ENCODE measurements at places on chromosomes 13 and 19.
A peak's percentile ranks its signal among the peaks of the same experiment; 100 is the strongest.

GRCh38 chr13:59423708-59424340 is 739.9 kb downstream of the DIAPH3 start:
- no peak for DNase-seq

- no peak for DNase-seq
These were observed 15.9 kb upstream of the IZUMO2 start for GRCh38 chr19:50178859-50179537.

- no peak for DNase-seq
These were observed 1.5 kb downstream of the RAB20 start for GRCh38 chr13:110559986-110560385.

- no peak for DNase-seq
These were observed 20.9 kb upstream of the C1QTNF9B start for GRCh38 chr13:23918208-23918607.

DNA sequence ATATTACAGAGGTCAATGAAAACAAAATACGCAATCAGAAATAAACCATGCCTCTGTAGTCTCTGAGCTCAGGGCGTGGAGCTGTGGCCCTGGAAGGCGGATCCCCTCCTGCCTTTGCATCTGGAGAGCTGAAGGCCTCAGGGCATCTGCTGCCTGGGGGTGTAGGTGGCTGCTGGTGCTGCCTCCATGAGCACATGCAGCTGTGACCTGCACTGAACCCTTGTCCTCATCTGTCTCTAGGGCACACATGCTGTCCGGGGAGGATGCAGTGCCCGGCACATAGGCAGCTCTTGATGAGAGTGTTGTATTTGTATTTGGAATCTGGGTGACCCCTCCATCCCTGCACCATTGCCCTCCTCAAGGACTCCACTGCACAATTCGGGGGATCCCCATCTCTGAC is 185.7 kb downstream of the TEX29 start:
- DNase-seq: no peak

- DNase-seq: peak; percentile 75
These were observed 958 bp downstream of the CA11 start for GRCh38 chr19:48644839-48645619.

DNA sequence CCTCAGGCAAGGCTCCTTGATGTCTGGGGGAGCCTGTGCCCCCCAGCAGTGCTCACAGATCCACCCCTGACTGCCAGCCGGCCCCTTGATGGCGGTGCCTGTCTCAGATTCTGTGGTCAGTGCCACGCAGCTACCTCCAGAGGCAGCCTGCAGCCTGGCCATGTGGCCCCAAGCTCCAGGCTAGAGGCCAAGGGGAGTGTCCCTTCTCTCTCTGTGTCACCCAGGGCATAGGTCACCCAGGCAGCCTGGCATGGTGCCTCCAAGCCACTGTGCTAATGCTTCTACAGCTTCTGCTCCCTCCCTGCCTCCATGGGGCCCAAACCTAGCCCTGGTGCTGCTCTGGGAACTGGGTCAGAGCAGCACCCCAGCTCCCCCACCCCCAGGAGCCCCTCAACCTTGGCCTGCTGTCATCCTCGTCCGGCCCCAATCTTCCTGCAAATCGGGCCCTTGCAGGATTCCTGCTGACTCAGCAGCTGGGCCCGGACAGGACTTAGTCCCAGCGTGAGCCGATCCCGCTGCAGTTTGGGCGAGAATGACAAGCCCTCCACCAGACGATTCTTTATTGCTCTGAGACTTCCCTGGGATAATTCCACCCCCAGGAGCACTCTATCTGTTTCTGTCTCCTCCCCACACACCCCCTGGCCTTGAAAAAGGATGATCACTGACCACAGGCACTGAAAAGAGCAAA is 2.8 kb upstream of the ARL11 start:
- DNase-seq: no peak

DNA sequence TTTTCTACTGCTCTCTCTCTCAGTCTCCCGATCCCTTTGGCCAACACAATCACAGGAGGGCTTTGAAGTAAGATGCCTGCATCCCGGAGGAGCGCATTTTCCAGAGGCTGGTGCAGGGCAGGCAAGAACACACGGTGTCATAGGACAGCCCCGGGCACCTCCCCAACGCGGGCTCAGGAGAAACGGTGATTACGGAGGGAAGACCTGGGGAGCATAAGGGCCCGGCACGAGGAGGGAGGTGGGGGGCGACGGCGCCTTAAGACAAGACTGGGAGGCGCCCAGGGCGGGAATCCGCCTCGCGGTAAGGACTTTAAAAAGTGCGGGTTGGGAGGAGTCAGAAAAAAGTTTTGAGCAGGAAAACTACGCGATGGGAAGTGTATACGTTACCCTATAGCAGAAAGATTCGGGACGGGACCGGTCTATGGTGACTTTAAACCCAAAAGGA is 18.7 kb upstream of the ZNF888 start:
- no peak for DNase-seq

DNA sequence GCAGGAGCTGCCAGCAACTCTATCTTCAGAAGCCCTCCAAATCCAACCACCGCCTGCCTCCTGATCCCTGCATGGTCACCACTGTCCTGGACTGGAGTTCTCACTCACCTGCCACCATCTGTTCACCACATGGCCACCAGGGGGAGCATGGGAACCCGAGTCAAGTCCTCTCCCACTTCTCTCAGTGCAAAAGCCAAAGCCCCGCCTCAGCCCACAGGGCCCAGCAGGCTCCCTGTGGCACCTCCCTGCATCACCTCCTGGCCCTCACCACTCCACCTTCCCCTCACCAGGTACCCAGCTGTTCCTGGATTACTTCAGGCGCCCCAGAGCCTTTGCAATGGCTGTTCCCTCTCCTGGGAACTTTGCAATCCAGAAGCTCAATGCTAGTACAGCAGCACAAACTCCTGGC is 5.3 kb downstream of the DHPS start:
- DNase-seq: peak; percentile 61

GRCh38 chr13:105541565-105541964 is 993.9 kb downstream of the EFNB2 start:
- no peak for DNase-seq

DNA sequence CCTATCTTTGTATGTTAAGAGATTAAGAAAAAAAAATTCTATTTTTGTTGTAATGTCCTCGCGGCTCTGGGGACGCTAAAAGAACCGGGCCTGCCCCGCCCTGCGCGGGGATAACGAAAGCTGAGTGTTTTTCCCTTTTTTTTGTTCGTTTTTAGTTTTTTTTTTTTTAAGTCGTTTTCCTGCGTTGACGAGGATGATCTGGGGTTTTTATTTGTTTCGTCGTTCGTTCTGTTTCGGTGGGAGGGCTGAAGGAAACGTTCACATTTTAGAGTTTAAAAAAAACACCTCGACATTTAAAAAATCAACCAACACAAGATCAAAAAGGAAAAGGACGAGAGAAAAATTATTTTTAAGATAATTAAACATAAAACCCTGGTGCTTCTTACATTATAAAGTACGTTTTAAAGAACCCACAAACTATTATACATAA is 5.6 kb downstream of the LYL1 start:
- DNase-seq: no peak

GRCh38 chr13:35957241-35957731 is 173.9 kb downstream of the DCLK1 start:
- no peak for DNase-seq

GRCh38 chr13:46747031-46747820 is 49.7 kb downstream of the ESD start:
- no peak for DNase-seq

- no peak for DNase-seq
These were observed 4.9 kb downstream of the CSNK1G2 start for GRCh38 chr19:1945899-1946298.

- no peak for DNase-seq
These were observed 63.0 kb upstream of the FLT1 start for GRCh38 chr13:28557725-28558520.

- DNase-seq: no peak
These were observed 13.6 kb downstream of the CCDC122 start for GRCh38 chr13:43865892-43866291.

GRCh38 chr13:94112227-94112626 is 367.3 kb downstream of the DCT start:
- no peak for DNase-seq

DNA sequence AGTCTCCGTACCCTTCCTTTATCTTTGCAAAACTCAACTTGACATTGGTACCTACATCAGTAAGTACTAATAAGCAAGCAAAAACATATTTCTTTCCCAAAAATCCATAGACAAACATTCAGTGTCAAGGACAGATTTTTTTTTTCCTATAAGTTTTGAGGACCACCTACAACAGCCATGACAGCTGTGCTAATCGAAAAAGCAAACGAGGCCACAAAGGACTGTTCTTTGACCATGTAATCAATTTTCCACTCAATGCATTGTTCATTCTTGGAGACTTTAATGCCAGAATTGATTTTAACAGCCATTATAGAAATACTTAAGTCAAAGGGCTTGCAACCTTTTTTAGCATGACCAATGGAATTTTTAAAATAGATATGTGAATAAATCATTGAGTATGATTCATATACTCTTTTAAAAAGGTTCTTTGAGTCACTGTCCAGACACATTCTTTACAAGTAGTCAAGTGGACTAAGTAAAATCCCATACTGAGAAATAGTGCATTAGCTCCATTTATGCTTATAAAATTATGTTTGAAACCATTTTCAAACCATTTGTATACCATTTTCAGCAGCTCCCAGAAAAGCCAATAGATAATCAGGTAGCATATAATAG is 323.9 kb downstream of the MZT1 start:
- DNase-seq: no peak

DNA sequence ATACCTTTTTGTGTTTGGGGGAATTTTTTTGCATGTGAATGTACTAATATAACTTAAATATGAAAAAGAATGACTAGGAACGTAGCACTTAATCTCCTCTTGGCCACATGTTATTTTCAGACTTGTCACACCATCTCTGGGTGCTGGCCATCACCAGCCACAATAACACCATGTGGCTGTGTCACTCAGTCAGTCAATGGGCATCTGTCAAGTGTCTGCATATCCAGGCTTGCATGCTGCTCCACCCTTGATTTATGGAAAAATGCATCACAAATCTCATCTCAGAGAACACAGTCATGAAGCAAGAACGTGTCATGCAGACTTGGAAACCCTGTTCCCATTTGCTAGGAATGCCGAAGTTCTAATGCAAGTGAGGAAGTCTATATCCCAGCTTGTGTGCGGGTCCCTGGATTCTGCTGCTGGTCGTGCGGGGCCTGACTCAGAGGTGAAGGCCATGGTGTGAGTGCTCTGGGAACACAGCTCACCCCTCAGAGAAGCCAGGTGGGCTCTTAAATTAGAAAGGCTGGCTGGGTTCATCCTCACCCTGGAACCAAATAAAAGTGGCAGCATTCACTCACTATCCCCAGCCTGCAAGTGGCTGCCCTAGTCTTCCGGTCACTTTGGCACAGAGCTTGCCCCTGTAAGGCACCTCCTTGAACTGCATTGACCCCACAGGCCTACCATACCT is 53.6 kb upstream of the ARHGEF7 start:
- DNase-seq: no peak

DNA sequence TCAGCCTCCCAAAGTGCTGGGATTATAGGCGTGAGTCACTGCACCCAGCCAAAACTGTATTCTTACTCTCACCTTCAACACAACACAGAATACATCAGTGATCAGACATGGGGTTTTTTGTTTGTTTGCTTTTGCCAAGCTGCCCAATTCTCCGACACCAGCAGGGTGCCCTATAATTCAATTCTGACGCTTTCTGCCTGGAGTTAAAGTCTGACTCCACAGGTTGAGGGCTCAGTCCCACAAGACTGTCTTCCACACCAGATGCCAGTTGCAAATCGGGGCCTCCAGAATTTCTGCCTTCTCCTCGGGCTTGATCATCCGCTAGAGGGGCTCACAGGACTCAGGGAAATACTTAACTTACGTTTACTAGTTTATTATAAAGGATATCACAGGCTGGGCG is 22.1 kb downstream of the FBN3 start:
- no peak for DNase-seq

GRCh38 chr19:54916822-54917221 is 10.9 kb downstream of the NCR1 start:
- no peak for DNase-seq

GRCh38 chr19:48511800-48512503 is at the start of gene LMTK3:
TSS of gene LMTK3 (minus strand) at chr19:48511835. CDS start at chr19:48511576, 259 bp downstream.
- peak; percentile 41 for DNase-seq

- DNase-seq: no peak
These were observed 19.2 kb downstream of the PDE4A start for GRCh38 chr19:10439588-10439987.

DNA sequence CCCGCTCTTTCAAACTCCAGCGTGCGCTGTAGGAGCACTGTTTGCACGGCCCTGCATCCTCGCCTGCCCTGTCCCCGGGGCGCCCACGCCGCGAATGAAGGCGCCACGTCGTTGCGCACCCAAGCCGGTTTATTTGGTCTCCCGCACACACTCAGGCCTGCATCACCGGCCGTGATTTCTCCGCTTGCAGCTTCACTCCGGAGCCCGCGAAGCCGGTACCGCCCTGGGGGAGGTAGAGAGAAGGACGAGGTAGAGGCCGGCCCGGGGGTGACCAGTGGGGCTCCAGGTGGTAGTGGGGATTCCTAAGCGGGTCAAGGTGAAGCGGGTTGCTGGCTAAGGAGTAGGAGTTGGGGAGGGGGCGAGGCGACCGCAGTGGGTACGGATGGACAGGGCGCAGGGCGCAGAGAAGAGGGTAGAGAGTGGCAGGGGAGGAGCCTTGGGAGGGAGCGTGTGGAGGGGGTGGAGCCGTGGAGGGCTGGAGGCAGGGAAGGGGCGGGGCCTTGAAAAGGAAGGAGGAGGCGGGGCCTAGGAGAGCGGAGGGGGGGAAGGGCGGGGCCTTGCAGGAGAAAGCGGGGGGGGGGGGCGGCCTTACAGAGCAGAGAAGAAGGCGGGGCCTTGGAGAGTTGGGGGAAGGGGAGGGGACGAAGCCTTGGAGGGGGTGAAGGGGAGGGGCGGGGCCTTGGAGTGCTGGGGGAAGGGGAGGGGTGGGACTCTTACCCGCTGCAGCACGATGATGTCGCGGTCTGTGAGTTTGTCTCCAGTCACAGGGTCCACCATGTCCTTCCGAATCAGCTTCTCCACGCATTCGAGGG is 24.6 kb downstream of the NOSIP start:
- DNase-seq: no peak

- no peak for DNase-seq
These were observed 18.9 kb downstream of the SPATA13 start for GRCh38 chr13:24179486-24179850.

DNA sequence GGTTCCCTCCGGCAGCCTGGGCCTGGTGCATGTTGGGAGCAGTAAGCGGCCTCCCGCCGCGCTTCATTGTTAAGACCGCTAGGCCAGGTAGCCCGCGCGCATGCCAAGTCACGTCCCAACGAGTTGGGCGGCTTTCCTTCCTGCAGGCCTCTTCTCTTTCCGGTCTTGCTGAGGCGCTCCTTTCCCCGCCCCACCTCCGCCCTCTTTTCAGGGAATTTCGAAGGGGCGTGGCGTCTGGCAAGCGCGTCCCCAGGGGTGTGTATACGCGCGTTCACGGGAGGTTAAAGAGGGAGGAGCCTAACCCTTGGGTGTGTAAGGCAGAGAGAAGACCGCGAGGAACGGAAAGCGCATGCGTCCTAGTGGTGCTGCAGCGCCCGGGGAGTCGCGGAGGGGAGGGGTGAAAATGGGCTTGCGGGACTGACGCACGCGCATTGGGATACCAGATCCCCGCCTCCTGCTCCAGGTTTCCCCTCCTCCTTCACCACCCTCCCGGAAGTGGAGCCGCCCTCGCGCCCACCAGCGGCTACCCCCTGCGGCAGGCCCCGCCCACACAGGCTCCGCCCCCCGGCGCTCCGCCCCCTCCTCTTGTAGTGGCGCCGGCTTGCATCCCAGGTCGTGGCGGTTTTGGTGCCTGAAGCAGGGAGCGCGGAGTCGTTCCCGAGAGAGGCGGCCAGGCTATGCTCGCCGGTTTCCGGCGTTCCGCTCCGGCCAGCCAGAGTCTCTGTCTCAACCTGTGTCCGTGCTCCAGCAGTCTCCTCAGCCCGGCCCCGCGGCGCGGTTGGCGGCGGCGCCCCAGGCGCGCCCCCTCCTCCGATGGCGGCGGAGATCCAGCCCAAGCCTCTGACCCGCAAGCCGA is at the start of gene WDFY2:
TSS of gene WDFY2 (plus strand) at position 588 of the 856 bp plus-strand sequence. CDS start at position 814, 226 bp downstream.
- DNase-seq: peak; percentile 100

Data from NCI-H2171 (cell line).